ENCODE measurements at places on chromosomes 2 and 18. TPM values are rescaled to one million over a fixed set of nuclear protein-coding genes. Genes with fewer than 3 reads are reported as not detected.

GRCh38 chr18:22233266-22233665 lies 63.9 kb downstream of the GATA6 start:
- DNase-seq: no peak

DNA sequence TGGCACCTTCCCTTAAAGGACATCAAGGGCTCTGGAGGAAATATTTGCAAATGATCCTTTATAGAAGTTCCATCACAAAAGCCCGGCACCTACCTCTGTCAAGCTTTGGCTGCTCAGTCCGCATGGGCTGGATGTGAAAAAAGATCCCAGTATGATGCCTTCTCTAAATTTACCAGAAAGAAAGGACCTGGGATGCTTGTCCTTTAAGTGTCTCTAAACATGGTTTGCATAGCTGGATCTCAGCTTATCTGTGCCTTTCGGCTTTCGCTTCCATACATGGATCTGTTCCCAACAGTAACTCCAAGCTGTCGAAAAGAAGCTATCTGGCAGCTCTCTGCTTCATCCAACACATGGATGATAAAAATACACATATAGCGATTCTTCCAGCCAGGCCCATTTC lies 60.4 kb upstream of the SLC8A1 start:
- DNase-seq: no peak

- DNase-seq: no peak
Measured at GRCh38 chr2:129337076-129337475, 642.4 kb upstream of the RAB6C start.

GRCh38 chr18:48095726-48096125 lies 165.3 kb upstream of the SMAD2 start:
- no peak for DNase-seq

DNA sequence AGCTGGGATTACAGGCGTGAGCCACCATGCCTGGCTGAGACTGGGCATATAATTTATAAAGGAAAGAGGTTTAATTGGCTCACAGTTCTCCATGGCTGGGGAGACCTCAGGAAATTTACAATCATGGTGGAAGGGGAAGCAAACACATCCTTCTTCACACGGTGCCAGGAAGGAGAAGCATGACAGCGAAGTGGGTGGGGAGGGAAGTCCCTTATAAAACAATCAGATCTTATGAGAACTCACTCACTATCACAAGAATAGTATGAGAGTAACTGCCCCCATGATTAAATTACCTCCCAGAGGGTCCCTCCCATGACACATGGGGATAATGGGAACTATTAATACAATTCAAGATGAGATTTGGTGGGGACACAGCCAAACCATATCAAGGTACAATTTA lies 7.8 kb upstream of the LCLAT1 start:
- no peak for DNase-seq

DNA sequence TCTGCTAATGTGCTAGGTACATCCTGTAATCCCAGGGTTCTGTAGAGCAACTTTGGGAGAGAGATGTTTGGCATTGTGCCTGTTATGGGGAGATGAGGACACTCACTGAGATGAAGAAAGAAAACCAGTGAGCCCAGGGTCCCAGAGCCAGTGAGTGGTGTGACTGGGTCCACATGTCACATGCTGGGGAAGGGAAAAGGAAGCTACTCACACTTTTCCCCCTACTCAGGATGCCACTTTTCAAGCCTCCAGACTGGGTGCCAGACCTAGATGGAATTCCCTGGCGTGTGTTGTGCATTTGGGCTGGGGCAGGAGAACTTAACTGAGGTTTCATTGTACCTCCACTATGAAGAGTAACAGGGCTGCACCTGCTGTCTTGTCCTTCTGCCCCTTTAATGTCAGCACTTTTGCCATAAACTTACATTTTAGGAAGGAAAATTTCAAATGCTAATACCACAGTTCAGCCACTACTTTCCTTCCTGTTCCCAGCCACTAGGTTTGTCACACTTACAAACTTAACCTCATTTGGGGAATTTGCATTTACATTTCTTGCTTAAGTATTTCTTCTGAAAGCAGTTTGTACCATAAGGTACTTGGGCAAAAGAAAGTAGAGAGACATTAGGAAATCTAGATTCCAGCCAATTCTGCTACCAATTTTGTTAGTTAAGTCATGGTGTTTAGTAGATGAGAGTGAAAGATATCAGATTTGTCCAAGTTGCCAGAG lies 10.2 kb downstream of the INSIG2 start:
- DNase-seq: no peak

DNA sequence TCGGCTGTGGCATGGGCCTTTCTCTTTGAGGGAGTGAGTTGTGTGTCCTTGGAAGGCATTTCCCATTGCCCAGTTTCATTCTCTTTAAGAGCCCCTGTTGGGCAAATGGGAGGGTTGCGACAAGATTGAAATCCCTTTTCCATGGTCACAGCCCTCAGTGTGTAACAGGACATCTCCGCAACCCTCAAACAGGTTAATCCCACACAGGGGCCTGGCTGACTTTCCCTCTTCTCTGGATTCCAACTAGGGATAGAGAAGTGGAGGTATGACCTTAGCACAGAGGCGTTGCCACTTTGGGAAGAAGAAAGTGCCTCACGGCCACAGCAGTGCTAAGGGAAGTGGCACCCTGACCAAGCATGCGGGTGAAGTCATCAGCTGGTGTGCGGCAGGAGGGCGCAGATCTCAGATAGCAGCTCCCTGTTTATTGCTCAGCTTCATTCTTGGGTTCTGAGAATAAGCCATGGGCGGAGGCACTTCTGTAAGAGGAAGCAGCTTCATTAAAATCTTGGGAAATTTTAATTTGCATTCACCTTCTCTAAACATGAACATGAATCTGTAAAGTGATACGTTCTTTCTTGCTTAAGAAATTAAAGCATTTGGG lies 256.5 kb downstream of the GBX2 start:
- DNase-seq: no peak

- no peak for DNase-seq
Measured at GRCh38 chr18:35245719-35246317, 5.0 kb downstream of the ZNF397 start.

DNA sequence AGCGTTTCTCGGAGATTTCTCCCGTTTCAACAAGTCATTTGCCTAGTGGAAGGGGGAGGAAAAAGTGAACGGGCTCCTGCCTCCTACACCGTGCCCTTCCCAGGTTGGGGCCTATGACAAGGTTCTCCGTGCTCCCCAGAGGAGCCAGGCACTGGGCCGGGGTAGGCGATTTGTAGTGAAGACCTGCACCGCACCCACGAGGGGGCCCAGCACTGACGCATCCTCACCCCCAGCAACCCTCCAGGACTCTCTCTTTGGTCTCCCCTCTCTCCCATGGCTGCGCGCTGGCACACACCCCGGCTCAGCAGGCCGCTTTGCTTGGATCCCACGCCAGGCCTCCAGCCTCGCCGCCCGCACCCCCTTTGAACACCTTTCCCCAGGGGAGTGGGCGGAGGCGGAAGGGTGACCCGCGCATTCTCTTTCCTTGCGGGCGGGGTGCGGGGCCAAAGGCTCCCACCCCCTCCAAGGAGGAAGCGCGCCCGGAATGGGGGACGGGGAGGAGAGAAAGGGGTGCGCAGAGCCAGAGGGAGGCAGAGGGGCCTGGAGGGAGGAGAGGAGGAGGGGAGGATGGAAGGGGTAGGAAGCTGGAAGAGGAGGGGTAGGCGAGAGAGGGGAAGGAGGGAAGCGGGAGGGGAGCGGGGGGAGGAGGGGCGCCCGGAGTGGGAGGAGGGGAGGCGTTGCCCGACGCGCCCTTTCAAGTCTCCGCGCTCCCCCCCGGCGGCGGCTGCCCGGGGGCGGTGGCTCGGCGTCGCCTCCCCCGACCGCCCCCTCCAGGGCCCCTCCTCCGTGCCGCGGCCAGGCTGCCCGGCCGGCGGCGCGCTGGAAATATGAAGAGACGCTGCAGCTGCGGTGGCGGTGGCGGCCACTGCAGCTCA lies at the start of gene APCDD1:
APCDD1 (plus strand) TSS at position 830 of the 875 bp plus-strand sequence. CDS start 347 bp downstream, outside the sequence.
- peak; percentile 70 for DNase-seq

DNA sequence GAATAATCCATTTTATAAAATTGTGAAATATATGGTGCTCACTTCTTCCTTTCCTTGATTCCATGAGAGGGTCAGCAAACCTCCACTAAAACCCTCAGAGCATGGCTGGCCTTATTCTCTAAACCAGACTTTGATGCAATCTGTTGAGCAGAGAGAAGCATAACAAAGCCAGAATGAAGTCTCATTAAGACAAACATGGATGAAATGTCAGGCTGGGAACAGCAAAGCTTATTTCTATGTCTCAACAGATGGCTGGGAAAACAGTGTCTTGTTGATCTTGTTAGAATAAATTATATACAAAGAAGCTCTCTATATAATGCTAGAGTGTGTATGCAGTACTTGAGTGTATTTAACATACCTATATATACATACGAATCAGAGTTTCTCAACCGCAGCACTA lies 227.1 kb upstream of the LYPD1 start:
- DNase-seq: no peak

GRCh38 chr18:57595347-57595746 lies 8.8 kb upstream of the FECH start:
- no peak for DNase-seq

DNA sequence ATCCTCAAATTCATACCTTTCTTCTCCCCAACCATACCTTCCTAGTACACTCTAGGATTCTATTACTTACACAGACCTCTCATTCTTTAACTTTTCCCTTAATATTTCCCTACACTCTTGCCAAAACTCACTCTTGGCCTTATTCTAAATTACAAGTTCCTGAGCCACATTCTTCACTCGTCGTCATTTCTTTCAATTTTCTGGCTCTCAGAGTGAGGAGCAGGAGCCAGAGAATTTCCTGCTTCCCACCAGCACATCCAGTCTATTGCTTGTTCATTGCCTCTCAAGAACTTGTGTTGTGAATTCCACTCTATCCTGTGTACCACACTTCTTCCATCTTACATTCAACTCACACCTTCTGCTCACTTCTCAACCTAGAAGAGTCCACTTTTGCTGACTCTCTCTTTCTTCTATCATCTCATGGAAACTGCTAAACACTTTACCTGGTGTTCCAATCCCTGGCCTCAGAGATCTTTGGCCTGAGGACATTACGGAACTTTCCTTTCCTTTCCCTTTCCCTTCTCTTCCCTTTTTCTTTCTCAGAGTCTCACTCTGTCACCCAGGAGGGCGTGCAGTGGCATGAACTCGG lies 171.6 kb downstream of the PLCL1 start:
- no peak for DNase-seq

- DNase-seq: peak; percentile 11
Measured at GRCh38 chr2:229335877-229336346, 64.8 kb upstream of the PID1 start.

DNA sequence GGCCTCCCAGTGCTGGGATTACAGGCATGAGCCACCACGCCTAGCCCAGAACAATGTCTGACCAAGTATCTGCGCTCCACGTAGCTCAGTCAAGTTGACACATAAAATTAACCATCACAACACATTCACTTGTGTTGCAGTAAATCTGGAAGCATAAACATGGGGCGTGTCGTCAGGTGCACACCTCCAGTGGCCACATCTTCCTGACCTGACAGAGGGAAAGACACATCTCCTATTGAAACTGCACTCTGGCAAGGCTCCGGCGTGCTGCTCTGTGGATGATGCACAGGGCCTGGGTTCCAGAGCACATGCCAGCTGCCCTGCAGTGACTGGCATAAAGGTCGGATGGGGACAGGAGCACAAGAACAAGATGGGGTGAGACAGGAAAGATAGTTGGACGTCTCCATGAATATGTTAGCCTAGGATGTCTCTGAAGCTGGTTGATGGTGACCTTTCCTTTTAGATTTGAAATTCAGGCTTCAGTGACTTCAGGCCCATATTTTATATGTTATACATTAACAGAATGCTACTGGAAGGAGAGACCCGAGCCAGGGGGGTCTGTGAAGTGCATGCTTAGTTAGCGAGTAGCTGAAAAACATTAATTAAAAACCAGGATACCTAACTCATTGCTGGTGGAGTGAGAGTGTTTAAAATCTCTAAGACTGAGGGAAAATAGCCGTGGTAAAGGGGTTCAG lies 10.9 kb downstream of the IMPA2 start:
- DNase-seq: no peak

- no peak for DNase-seq
Measured at GRCh38 chr2:160060297-160060696, 2.1 kb downstream of the PLA2R1 start.

GRCh38 chr18:40907842-40908241 lies 1047.2 kb upstream of the PIK3C3 start:
- DNase-seq: no peak

- DNase-seq: peak; percentile 12
Measured at GRCh38 chr2:52340171-52340570, 1308.2 kb upstream of the NRXN1 start.

DNA sequence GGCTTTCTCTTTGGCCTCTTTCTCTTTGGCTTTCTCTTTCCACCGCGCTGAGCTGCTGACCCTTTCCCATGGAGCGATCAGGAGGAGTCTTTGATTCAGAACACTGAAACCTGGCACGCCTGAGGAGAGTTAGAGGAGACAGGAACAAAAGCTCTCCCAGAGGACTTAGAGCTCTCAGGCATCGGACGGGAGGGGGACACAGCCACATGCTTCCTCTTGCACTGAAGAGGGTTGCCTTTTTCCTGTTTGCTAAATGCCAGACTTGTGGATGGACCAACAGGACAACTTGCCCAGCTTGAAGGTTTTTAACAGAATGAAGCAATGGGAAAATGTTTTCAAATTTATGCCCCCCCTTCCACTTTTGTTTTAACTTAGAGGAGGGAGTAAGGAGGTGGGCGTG lies 3.6 kb upstream of the PTPN18 start:
- no peak for DNase-seq

DNA sequence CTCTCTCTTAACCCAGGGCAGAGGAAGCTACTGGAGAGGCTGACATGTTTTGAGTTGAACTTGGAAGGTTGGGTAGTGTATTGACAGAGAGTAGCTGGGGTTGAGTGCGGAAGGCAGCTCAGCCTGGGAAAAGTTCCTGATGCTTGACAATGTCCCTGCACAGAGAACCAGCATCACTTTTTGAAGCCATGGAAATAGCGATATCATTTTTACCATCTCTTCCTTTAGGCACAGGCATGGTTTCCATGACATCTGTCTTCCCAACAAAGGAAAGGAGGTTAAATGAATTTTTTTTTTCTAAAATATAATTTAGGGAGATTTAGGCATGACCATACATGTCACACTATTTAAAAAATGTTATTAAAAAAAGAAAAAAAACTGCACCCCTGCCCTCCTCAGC lies 78.3 kb upstream of the KCNE4 start:
- no peak for DNase-seq

- peak; percentile 80 for DNase-seq
Measured at GRCh38 chr18:50297621-50298442, 10.3 kb upstream of the CXXC1 start.

SOX11 gene
- 24.8 TPM for total RNA-seq

TGIF1 gene
- 201 TPM for total RNA-seq

GNAL gene
- 26.7 TPM for total RNA-seq

NMUR1 gene
- 0.44 TPM for total RNA-seq

NT5DC4 gene
- total RNA-seq: not detected

PUM2 gene
- total RNA-seq: 90.0 TPM

All from WTC11 (cell line).